ENCODE measurements at places on chromosomes 4 and X.

DNA sequence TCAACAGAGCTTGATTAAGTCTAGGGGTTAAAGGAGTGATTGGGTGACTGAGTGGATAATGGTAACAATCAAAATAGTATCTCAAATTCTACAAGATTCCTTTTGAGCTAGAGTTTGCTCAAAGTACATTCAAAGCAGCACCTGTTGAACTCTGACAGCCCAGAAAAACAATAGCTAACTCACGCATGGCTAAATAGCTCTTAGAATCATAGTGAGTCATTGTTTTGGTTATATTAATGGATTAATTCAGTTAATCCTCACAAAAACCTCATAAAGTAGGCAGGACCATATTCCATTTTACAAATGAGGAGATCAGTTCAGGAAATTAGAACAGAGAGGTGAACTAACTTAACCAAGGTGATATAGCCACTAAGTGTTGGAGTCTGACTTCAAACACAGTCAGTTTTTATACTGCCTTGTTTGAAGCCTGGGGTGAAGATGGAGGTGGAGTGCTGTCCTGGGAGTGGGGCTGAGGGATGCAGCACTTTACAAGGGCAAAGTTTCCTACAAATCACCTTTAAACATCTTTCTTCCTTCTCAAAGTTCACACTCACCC lies 35.9 kb upstream of the PPM1K start:
- DNase-seq = no peak

GRCh38 chr4:13681570-13681969 lies 54.0 kb upstream of the BOD1L1 start:
- DNase-seq = no peak

DNA sequence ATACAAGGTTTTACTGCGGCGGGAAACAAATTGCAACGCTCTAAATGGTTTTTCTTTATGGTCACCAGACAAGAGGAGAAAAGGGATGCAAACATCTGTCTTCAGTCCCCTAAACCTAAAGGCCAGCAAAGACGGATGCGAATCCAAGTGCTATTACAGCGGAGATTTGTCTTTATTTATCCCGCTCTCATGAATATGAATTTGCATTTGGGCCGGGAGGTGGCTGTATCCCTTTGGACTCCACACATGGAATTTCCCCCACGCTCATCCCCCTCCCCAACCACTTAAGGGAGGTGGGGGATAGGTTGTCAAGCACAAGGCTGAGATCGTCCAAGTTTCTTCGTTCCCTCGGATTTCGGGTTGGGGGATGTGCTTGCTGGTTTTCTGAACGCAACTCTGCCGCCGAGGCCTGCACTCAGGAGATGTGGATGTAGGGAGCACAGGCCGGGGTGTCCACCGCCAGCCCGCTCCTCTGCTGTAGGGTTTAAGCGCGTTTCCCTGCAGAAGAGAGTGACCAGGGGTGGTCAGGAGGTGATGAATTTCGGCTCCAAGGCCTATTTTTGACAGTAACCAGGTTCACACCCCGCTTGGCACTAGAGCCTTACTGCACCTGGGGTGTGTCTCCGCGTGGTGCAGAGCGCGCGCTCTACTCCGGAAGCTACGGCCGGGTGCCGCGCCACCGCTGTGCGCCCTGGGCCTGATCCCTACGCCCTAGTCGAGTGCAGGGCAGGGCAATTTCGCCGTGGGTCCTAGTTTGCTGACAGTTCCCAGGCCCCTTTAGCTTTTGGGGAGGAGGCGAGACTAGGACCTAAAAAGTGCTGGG lies 2.3 kb upstream of the PHOX2B start:
- no peak for DNase-seq

DNA sequence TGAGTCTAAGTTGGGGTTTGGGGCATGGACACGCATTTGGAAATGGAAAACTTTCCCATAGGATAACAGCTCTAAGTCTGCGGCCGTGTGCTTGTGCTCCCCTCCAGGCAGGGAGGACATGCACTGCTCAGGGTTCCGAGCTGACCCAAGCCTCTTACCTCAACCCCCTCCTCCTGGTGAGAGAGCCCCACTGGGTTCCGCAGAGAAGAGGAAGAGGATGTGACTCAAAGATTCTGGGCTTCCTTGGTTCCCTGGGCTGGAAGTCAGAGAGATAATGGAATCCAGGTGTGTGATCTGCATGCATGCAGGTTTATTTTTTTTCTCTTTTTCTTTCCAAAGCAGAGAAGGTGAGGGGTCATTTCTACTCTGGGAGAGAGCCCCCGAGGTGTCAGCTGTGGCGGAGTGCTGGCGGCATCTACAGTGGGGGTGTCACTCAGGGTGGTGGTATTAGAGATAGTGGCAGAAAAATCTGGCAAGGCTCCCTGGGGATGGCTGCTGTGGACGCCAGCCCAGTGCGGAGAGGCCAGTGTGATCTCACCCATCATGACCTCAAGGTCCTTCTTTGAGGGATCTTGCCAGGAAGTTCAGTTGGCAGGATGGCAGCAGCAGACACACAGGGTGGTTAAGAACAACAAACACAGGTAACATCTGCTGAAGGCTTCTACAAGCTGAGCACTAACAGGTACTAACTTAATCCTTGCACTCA lies 168.7 kb upstream of the HAND2 start:
- DNase-seq = no peak

DNA sequence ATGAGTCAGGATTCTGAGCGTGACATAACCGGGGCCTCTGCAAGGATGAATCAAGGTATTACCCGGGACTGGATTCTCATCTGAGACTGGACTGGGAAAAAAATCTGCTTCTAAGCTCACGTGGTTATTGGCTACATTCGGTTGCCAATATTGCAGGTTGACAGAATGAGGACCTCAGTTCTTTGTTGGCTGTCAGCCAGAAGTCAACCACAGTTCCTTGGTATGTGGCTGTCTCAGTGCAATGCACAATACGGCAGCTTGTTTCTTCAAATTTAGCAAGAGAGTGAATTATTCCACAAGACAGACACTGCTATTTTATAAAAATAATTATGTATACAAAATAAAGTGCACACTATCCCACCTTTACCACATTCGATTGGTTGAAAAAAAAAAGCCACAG lies 424.2 kb downstream of the KLHL4 start:
- no peak for DNase-seq

DNA sequence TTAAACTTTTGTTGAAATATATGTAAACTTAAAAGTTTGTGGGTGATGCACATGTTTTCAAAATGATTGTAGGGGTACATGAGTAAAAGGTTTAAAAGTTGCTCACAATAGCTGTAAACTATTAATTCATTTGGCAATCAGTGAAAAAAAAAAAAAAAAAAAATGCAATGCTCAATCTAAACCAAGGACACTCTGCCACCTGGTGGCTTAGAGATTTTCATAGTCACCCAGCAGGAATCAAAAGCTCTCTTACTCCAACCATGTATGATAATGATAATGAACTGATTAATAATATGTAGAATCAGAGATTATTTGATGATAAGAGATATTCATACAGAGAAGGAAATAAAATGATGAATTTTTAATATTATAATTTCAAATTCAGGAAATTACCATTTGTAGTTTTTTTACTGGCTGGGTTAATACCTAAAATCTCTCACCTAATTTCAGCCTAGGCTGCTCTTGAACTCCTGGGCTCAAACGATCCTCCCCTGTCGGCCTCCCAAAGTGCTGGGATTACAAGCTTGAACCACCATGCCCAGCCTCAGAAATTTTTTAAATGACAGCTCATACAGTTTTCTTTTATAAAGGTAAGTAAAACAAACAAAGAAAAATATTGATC lies 46.9 kb upstream of the SLC25A4 start:
- no peak for DNase-seq

- DNase-seq = no peak
These were observed 46.6 kb upstream of the TMEM184C start for GRCh38 chr4:147570616-147571015.

Data from activated T-helper 1 cell treated with Interleukin-2 at 50 U/mL for 16 hours (primary cell).